ENCODE measurements at places on chromosomes 2 and 18. TPM values are rescaled to one million over a fixed set of nuclear protein-coding genes. Genes with fewer than 3 reads are reported as not detected.
A peak's percentile ranks its signal among the peaks of the same experiment; 100 is the strongest.

DNA sequence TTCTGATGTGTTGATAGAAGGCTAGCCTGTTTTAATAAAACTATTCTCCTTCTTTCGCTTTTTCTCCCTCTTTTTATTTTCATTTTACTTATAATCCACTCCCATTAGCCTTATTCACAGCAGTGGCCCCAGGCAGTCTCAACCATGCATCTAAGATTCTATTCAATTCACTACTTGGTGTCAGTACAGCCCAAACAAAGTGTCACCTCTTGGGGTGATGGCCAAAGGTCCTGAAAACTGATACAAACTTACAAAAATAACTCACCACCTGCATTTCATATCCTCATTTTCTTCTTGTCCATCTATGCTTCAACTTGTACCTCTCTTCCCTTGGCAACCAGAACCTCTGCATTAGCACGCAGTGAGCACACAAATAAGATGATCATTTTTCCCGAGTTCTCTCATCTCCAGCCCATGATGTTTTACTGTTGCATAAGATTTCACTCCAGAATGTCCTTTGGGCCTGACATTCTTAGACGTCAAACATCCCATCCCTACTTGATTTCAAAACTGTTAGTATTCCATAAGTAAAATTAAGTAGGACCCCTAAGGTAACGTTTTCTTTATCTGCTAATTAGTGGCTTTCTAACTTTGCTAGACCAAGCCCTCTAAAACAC is 559.3 kb upstream of the TNP1 start:
- no peak for DNase-seq

DNA sequence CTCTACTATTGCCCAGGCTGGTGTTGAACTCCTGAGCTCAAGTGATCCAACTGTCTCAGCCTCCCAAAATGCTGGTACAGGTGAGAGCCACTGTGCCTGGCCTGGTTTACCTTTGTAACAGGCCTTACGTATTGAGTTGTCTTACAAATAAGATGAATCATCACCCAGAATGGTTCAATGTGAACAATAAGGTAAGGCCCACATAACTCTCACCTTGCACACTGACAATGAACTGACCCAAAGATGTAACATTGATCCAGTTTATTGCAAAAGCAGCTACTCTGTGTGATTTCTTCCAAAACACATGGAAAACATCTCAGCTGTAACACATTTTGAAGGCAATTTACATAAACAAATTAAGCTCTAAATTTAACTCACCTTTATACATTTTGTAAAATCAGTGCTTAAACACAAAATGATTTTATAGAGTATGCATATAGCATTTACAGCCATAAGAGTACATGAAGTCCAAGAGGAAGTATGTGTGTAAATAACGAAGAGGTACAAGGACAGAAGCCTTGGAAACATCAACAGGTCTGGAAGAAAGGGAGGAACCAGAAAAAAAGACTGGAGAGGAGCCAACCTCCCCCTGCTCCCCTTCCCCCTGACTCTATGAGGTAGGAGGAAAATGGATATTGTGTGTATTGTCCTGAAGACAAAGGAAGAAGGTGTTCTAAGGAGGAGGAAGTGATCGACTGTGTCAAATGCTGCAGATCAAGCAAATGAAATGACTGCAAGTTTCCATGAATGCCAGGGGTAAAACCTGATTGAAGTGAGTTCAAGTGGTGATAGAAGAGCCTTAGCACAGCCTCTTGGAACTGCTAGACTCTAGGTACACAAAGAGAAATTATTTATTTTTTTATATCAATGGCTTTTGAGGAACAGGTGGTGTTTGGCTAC is 5.6 kb upstream of the WDFY1 start:
- no peak for DNase-seq

- peak; percentile 50 for DNase-seq
Observed at GRCh38 chr2:160332318-160332717, 132.2 kb upstream of the ITGB6 start.

- peak; percentile 83 for DNase-seq
Observed at GRCh38 chr2:177245010-177245422, 19.5 kb downstream of the NFE2L2 start.

WDR12 gene
- 4.8 TPM for total RNA-seq

ANKRD44 gene
- 59.9 TPM for total RNA-seq

DNA sequence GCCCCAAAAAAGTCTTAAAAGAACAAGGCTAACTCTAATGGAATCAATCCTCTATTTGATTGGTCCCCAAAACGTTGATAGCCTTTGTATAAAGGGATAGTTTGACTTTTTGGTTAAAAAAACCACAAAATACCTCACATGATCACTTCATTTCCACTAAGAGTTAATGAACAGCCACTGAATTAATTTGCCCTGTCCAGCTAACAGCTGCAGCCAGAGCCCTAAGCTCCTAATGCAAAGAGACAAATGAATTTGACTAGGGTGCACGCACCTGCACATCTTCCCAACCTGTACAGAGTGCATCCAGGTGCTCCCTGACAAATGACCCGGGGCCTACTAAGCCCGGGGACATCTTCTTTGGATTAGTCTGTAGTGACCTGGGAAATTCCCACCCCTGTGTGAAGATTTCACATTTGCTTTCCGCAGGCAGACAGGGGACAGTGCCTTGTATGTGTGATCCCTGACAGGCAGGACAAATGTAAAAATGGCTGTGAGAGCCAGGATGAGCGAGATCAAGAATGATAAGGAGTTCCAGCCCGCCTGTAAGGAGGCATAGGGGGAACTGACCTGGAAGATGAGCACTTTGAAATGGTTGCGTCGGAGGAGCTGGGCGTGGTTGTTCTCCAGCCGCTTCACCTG is 893 bp downstream of the CAVIN2 start:
- DNase-seq, result no peak

ZSWIM2 gene
- total RNA-seq, result 0.96 TPM

Measured in umbilical cord (tissue), 2 donors.